ENCODE measurements at places on chromosomes 1 and 21.

GRCh38 chr21:45528981-45529784, 13.1 kb downstream of the SLC19A1 start:
- no peak for DNase-seq

- DNase-seq: no peak
Observed at GRCh38 chr1:62452951-62453350, 16.1 kb downstream of the USP1 start.

DNA sequence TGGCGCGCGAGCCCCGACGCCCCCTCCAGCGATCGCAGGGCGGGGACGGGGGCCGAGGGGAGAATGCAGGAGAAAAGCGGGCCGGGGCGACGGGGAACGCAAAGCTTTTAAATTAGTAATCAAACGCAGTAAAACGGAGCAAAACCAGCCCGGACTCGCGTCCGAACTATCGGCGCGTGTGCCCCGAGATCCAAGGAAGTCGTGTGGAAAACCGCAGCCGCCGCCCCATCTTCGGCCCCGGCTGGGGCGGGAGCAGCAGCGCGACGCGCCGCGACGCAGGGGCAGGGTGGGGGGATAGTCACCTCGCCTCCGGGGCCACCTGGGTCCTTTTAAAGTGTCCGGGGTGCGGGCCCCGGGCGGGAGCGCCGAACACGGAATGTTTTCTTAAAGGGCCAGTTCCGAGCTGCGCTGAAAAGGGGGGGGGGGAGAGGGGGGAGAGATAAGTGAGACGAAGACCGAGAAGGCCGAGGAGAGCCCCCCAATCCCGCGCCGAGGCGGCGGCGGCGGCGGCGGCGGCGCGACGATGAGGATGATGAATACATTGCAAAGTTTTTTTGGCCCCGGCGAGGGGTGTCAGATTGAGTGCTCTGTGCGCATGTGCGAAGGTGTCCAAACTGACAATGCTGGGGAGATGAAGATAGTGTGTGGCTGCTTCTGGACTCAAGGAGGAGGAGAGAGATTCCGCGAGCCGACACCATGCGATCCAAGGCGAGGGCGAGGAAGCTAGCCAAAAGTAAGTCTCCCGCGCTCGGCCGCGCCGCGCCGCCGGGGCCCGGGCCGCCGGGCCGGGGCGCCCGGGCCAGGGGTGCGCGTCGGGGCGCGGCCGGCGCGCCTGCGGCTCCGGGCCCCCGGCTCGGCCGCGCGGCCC, at the start of gene PRDM16:
Gene PRDM16, plus strand, starts transcription at position 640 of the 868 bp plus-strand sequence. Its CDS starts 57 bp downstream, at position 697.
- peak; percentile 50 for DNase-seq

- DNase-seq: no peak
Observed at GRCh38 chr21:42400525-42400924, 3.2 kb upstream of the UBASH3A start.

DNA sequence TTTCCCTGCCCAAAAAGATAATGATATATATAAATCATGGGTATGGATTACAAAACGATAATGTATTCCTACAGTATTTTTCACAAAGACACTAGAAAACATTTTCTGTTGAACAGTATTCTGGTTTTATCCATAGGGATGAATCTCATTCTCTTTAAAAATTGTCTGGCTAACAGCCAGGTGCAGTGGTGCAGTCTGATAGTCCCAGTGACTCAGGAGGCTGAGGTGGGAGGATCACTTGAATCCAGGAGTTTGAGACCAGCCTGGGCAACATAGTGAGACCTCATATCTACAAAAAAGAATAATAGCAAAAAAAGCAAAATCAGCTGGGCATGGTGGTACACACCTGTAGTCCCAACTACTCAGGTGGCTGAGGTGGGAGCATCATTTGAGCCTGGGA, 23.3 kb downstream of the PIP5K1A start:
- no peak for DNase-seq

GRCh38 chr1:204628868-204629267, 56.7 kb downstream of the LRRN2 start:
- no peak for DNase-seq

GRCh38 chr1:174914991-174915390, 84.8 kb upstream of the CACYBP start:
- no peak for DNase-seq

GRCh38 chr1:180609643-180610555, 21.9 kb upstream of the XPR1 start:
- DNase-seq: no peak

DNA sequence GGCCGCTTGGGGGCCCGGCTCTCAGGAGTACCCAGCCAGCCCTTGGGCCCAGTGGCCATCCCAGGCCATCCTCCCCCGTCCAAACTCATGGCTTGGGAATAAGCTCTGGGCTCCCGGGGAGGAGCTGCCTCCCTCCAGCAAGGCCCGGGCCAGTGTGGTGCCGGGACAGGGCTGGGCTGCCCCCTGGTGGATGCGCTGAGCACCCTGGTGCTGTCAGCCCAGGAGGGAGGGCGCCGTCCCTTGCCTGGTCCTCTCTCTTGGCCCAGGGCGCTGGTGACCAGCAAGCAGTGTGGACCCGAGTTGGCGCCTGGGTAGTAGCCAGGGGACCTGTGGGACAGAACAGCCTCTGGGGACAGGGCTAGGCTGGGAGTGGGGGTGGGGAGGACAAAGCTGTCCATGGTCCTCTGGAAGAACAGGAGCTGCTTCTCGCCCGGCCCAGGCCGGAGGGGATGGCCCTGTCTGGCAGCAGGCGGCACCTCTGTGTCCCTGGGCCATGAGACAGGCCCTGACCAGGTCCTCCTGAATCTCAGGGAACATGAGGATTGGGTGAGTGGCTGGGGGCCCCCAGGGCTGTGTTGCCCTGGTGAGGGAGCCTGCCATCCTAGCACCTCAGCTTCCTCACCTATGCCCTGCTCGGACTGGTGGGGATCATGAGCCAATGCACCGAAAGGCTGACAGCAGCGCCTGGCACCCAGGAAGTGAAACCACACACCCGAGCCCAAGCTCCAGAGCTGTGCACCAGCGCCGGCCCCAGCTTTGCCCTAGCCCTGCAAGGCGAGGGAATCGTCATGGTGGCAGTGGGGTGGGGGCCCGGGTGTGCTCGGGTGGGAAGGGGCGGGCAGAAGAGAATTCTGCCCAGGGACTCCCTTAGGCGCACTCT, 9.4 kb downstream of the MORN1 start:
- no peak for DNase-seq

DNA sequence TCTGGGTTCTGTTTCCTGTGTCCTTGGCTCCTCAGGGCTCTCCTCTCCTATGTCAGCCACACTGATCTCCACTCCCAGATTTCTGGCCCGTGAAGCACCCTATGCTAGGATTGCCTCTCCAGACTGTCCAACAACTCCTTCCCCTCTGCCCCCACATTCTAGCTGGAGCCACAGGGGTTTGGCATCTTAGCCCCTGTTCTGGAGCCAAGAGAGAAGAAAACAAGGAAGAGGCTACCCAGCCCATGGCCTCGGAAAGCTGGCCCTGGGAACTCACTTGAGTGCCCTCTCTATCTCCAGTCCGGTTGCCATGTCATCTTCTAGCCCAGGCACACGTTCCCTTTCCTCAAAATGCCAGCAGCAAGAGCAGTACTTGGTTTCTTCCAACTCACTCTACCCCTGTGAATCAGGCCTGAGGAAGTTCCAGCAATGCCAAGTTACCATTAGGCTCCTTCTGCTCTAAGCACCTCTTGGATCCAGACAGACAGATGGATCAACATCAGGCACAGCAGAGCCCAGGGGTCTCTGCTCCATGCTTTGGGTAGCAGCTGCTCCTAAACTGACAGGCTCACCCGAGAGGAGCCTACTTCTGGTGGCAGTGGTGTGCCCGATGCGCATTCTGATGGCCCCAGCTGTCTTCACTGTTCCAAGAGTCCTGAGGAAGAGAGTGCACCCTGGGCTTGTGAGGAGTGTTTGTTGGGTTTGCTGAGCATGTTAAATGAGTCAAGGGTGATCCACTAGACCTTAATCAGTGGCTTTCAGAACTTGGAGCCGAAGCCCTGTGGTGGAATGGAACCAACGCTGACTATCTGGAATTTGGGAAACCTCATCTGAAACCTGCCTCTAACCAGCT, 11.6 kb upstream of the GPR61 start:
- DNase-seq: no peak

DNA sequence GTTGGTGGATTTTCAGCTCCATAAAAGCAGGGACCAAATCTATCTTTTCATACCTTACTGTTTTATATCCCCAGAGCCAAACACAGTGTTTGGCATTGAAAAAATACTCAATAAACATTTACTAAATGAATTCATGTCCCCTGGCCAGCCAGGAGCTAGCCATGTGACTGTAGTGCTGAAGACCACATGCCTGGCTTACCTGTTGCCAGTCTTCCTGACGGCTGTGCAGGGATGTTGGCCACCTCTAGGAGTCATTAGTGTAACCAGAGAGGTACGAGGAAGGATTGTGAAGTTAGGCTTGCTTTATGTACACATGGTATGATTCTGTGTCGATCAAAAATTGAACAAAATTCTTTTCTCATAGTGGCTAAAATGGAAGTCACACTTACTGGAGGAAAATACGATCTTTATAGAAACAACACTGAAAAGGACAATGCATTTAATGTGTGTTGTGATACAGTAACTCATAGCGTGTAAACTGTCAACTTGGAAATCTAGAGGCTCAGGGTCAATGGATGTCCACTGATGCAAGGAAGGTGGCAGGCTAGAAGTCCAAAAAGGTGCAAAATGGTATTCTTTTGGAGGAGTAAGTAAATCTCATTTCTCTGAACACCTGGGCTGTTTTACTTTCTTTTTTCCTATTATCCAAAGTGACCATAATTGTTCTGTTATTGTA, 60.9 kb downstream of the FGGY start:
- DNase-seq: no peak

- peak; percentile 70 for DNase-seq
Observed at GRCh38 chr1:221612047-221612777, 129.7 kb downstream of the DUSP10 start.

DNA sequence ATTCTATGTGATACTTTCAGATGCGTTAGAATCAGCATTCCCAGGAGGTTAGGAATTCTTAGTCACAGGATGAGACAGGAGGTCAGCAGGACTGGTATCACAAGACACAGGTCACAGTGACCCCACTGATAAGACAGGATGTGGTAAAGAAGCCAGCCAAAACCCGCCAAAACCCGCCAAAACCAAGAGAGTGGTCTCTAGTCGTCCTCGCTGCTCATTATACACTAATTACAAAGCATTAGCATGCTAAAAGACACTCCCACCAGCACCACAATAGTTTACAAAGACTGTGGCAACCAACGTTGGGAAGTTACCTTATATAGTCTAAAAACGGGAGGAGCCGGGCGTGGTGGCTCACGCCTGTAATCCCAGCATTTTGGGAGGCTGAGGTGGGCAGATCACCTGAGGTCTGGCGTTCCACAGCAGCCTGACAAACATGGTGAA, 13.9 kb upstream of the ACTA1 start:
- DNase-seq: no peak

- DNase-seq: no peak
Observed at GRCh38 chr1:162219461-162219860, 150.0 kb downstream of the NOS1AP start.

- DNase-seq: no peak
Observed at GRCh38 chr1:212293579-212293978, 8.4 kb downstream of the PPP2R5A start.

DNA sequence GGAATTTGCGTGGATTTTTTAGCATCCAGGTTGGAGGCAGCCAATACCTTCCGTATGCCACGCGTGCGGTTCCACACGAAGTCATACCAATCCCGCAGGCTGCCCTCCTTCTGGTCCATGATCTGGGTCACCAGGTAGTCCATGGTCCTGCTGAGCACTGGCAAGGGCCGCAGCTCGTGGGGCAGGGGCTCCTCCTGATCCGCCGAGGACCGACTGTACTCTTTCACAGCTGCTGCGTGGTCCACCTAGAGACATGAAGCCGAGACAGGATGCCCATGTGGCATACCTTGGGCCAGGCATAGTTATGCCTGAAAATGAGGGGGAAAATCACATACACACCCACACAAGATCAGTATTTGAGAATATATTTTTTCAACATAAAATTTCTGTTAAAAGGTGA, 12.1 kb downstream of the MCM3AP start:
- DNase-seq: no peak

DNA sequence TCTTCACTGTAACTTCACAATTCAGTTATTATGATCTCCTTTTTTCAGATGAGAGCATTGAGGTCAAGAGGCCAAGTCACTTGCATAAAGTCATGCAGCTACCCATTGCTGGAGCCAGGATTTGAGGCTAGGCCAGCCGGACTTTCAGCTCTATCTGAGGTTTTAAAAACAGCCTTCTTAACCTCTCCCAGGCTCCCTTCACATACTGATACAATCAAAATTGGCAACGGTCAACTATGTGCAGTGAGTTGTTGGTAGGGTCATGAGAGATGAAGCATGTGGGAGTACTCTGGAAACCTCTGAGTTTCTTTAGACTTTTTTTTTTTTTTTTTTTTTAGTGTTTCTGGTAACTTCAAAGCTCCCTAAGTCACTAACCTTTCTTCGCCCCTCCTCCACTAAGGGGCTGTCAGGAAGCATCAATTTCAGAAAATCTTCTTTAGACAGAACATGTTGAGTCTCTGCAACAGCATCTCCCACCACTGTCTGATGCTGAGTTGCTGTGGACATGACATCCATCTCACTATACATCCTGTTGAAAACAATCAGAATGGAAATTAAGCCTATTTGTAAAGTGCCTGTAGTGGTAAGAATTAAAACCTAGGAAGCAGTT, 201.8 kb downstream of the SIPA1L2 start:
- DNase-seq: no peak
